Activated T-cell treated with anti-CD3 and anti-CD28 coated beads, Interleukin-2, amount 50 U/mL, for 48 hours (primary cell): ENCODE measurements at places on chromosomes 12 and 14.

DNA sequence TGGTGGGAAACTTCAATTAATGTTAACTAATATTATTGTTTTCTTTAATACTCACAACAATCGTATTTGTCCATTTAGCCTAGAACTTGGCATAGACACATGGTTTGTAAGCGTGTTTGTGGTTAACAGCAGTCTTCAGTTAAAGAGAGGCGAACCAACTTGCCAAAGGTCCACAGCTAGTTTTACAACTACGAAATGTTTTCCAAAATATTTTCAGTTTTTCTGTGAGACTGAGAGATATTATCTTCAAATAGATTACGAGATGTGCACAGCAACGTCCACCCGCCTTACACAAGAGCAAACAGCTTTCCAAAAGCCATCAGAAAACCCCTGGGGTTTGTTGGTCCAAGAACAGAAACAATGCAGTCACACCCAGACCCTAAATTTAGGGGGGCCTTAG, 58.6 kb upstream of the RASSF3 start:
- no peak for DNase-seq

- DNase-seq = no peak
These were observed 52.1 kb downstream of the C14orf132 start for GRCh38 chr14:96091149-96091693.

DNA sequence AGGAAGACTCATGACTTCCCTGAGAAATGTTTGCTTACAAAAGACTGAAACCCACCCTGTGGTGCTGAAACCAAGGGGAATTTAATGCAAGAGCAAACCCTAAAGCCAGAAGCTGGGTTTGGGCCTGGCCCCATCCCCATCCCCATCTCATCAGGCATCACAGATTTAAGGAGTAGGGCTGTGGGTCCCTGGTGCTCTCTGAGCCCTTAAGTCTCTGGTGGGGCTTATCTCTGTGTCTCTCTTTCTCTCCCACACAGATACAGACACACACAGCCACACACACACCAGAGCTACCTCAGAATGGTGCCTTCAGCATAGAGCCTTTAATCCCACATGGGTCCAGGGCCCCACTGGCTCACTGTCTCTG, 237.1 kb downstream of the SLC41A2 start:
- DNase-seq = no peak

- no peak for DNase-seq
These were observed 177.2 kb downstream of the C12orf42 start for GRCh38 chr12:103318566-103318965.

GRCh38 chr12:71174825-71175224, 17.0 kb upstream of the TSPAN8 start:
- no peak for DNase-seq

DNA sequence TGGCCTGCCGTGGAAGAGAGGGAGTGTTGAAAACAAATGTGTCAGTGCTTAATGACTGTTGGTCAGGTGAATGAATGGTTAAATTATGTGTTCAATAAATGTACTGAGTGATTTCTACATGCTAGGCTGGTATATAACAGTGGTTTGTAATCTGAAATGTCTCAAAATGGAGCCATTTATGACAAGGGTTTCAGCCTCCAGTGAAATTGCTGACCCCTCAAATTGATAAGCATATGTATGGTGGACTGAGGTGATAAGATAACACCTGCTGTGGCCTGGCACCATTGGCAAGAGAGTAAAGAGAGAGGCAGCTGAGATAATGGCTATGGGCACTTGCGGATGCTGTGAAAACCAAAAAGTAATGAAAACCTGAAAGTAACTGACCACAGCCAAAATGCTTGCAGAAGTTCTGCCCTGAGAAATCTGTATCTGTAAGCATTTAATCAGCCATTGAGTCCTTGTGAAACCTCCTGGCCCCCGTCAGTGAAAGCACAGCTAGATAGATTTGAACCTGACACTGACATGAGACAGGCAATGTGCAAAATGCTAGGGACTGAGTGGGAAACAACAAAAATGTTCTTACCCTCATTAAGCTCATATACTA, 1.4 kb upstream of the BCAT1 start:
- DNase-seq = no peak
